ENCODE measurements at places on chromosomes 4 and X.

- DNase-seq = no peak
Observed at GRCh38 chrX:153379508-153379907, 21.6 kb downstream of the PNMA6E start.

- no peak for DNase-seq
Observed at GRCh38 chr4:93834249-93835066, 5.9 kb downstream of the ATOH1 start.

DNA sequence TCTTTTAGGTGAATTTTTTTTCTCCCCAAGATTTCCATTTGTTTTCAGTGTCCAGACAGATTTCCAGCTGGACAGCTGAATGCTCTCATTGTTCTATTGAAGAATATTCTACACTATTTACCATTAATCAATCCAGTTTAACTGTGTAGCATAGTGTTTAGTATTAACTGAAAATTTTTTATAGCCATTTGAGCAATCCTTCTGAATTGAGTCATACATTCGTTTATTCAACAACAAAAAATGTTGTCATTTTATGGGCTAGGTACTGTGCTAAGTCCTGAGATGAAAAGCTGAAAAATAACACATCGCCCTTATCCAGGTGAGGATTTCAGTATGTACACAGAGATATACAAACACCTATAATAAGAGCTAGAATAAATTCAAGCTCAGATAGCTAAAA lies 223.3 kb downstream of the COL25A1 start:
- DNase-seq = no peak

DNA sequence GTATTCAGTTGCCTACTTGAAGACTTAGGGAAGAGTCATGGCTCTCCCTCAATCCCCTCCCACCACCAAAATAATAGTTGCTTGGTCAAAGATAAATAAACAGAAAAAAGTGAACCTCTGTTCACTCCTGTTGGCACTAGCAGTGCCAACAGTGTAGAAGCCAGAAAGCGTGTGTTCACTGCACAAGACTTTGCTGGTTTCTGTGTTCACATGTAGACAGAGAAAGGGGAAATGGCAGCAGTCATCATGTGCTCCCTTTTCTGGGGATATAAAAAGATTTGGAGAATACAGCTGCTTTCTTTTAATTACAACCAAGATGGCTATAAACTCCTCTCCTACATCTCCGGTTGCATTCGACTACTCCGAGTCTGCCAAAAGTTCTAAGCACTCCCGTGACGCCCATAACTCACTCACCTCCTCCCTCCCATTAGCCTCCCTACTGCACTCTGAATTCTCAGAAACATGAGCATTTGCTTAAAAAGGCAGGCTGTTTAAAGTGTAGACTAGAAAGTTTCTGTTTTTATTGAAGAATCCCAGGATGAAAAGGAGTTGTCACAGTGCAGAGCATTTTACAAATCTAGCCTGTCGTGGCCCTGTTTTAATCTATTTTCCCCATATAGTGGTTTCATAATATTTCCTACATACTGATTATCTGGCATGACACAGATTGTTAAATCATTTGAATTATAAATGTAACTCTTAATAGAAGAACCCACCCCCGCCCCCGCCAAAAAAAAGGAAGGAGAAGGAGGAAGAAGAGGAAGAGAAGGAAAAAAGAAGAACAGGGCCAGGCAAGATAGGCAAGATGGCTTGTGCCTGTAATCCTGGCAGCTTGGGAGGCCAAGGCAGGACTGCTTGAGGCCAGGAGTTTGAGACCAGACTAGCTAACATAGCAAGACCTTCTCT lies 16.7 kb downstream of the LGI2 start:
- DNase-seq = no peak

DNA sequence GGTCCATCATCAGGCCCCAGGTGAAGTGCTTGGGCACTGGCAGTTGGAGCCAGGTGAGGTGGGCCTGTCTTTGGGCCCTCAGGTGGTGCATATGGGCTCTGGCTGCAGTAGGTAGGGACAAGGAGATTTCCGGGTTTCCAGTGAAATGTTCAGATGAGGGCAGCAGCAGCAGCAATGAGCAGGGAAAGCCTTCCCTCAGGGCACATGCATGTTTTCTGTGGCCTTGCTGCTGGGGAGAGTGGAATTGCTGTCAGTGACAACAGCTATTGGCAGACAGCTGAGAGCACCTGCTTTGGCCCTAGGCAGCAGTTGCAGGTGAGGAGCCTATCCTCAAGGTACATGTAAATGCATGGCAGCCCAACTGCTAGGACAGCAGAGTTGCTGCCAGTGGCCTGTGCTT lies 58.9 kb upstream of the QRFPR start:
- DNase-seq = no peak

DNA sequence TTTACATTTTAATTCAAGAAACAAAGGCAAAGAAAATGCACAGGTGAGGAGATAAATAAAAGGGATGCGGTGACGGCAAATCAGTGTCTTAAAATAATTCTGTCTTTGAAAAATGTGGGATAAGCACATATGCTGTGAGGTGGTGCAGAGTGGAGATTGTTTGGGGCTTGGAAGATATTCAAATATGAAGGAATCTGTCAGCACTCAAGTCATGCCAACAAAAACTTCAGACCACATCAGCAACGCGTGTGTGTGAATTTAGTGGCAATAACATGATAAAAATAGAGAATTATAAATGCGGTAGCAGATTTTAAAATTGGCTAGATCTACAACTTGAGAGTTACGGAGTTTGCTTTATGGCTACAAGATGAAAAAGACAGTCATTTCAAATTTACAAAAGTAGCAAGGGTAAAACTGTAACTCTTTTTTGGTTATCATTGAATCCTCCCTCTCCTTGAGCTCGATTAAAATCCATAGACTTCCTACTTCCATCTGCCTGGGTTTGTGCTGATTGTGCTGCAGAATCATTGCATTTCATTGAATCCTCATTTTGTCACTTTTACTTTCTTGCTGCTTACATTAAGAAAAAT lies 71.5 kb upstream of the VCX2 start:
- DNase-seq = no peak

DNA sequence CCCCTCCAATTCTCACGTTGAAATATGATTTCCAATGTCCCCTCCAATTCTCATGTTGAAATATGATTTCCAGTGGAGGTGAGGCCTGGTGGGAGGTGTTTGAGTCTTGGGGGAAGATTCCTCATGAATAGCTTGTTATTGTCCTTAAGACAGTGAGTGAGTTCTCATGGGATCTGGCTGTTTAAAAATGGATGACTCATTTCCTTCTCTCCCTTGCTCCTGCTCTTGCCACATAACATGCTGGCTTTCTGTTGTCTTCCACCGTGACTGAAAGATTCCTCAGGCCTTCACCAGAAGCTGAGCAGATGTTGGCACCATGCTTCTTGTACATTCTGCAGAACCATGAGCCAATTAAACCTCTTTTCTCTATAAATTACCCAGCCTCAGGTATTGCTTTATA lies 346.8 kb upstream of the TECRL start:
- DNase-seq = no peak

GRCh38 chr4:74410272-74410671 lies 34.7 kb upstream of the AREG start:
- DNase-seq = no peak

GRCh38 chrX:111102636-111103035 lies 6.6 kb downstream of the PAK3 start:
- no peak for DNase-seq

GRCh38 chr4:25088093-25088952 lies 57.6 kb upstream of the LGI2 start:
- peak; percentile 14 for DNase-seq
